ENCODE measurements at places on chromosomes 1 and 21. TPM values are rescaled to one million over a fixed set of nuclear protein-coding genes. Genes with fewer than 3 reads are reported as not detected.
A peak's percentile ranks its signal among the peaks of the same experiment; 100 is the strongest.

Gene PTAFR
- 0.20 TPM for total RNA-seq

Gene KCNC4
- 4.8 TPM for total RNA-seq

Gene MIGA1
- 9.2 TPM for total RNA-seq

Gene KCNJ15
- not detected for total RNA-seq

Gene MYOCOS
- total RNA-seq = not detected

DNA sequence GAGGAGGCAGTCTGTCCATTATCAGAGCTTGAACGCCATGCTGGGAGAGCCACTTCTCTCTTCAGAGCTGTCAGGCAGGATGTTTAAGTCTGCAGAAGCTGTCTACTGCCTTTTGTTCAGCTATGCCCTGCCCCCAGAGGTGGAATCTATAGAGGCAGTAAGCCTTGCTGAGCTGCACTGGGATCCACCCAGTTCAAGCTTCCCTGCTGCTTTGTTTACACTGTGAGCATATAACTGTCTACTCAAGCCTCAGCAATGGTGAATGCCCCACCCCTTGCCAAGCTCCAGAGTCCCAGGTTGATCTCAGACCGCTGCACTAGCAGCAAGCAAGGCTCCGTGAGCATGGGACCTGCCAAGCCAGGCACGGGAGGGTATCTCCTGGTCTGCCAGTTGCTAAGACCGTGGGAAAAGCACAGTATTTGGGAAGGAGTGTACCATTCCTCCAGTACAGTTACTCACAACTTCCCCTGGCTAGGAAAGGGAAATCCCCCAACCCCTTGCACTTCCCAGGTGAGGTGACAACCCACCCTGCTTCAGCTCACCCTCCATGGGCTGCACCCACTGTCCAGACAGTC is 32.5 kb downstream of the RGS13 start:
- no peak for DNase-seq

GRCh38 chr1:28456078-28456477 is 49.8 kb upstream of the RCC1 start:
- DNase-seq = no peak

- no peak for DNase-seq
Observed at GRCh38 chr1:46224966-46225365, 21.8 kb downstream of the LURAP1 start.

GRCh38 chr1:108009603-108010195 is 44.7 kb upstream of the VAV3 start:
- no peak for DNase-seq

DNA sequence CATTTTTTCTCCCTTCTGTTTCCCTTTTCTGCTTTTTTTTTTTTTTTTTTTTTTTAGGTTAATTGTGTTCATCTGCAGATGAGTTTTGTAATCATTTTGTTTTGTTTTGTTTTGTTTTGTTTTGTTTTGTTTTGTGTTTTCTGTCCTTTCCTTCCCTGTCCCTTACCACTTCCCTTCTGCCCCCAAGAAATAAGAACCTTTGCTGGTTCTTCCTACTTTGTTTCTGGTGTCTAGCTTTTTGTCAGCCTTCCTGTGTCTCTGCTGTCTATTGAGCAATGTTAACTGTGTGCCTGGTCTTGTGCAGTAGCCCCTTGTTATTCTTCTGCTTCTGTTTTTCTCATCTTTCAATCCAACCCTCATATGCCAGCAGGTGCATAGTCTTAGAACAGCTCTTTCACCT is 46.0 kb downstream of the MPZL1 start:
- no peak for DNase-seq

GRCh38 chr1:227732586-227733308 is 2.4 kb downstream of the JMJD4 start:
- DNase-seq = no peak

DNA sequence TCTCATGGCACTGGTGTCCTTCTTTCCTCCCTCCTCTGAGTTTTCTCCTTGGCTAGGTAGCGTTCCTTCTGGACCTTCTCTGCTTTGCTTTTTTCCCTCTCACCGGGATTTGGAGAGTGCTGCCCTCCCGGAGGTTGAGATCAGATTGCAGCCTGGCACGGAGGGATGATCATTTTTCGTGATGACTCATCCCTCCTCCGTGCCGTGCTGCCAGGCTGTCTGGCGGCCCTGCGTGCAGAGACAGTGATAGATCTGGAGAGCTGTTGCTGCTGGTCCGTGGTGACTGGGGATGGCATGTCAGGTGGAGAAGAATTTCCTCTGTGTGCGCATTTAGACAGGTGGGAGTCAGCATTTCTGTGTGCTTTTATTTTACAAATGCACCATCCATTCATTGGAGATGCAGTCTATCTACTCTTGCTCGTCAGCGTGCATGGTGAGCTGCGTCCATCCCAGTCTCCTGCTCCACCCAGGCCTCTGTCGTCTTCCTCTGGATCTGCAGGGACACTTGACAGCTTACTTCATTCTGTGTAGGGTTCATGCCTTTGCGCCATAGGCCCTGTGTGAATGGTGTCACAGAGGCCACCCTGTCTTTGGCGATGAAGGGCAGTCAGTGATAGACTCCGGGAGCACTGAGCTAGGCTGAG is 104.4 kb downstream of the PCBP3 start:
- DNase-seq = no peak

DNA sequence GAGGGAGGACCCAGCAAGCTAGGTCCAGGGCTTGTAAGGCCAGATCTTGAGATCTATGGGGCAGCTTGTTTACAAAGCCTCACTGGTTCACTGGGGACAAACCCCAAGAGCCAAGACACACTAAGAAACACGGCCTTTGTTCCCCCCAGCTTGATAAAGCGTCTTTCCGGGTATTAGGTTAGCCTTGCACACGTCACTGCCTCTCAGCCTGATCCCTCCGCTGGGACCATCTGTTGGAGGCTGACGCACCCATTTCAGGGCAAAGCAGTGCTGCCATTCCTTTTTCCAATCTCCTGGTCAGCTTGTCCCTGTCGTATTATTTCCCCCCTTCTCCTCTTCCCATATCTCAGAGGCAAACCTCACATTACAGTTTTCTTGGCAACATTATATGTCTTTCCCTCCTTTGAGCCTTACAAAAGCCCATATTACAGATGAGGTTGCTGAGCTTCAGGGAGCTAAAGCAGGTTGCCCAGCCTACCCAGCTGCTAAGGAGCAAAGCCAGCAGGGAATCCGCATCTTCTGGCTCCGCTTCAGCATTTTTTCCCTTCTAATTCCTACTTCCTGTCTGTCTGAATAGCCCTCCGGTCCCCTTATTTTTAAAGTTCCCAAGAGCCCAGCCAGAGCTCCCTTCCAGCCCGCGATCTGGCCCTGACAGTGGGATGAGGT is 4.1 kb downstream of the HEYL start:
- no peak for DNase-seq

DNA sequence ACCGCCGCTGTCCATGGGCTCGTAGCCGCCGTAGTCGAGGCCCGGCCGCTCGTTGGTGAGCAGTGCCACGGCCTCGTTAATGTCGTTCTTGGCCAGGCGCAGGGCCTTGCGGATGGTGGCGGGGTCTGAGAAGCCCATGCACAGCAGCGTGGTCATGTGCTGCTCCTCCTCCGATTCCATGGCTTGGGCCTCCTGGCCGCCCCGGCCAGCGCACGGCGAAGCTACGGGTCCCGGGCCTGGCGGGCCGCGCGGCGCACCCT is 300 bp downstream of the USP24 start:
- peak; percentile 47 for DNase-seq
